Stimulated activated CD4-positive, alpha-beta T cell treated with anti-CD3 and anti-CD28 coated beads, Interleukin-1b, Interleukin-23, amount 100 ng/mL, for 1 hour (primary cell): ENCODE measurements at places on chromosomes 13 and 19.
A peak's percentile ranks its signal among the peaks of the same experiment; 100 is the strongest.

GRCh38 chr19:58551123-58551497 lies 3.8 kb downstream of the CHMP2A start:
- DNase-seq = no peak

- DNase-seq = no peak
Observed at GRCh38 chr13:60617991-60618733, 221.1 kb downstream of the TDRD3 start.

GRCh38 chr13:77009011-77009410 lies 17.1 kb downstream of the CLN5 start:
- DNase-seq = no peak

DNA sequence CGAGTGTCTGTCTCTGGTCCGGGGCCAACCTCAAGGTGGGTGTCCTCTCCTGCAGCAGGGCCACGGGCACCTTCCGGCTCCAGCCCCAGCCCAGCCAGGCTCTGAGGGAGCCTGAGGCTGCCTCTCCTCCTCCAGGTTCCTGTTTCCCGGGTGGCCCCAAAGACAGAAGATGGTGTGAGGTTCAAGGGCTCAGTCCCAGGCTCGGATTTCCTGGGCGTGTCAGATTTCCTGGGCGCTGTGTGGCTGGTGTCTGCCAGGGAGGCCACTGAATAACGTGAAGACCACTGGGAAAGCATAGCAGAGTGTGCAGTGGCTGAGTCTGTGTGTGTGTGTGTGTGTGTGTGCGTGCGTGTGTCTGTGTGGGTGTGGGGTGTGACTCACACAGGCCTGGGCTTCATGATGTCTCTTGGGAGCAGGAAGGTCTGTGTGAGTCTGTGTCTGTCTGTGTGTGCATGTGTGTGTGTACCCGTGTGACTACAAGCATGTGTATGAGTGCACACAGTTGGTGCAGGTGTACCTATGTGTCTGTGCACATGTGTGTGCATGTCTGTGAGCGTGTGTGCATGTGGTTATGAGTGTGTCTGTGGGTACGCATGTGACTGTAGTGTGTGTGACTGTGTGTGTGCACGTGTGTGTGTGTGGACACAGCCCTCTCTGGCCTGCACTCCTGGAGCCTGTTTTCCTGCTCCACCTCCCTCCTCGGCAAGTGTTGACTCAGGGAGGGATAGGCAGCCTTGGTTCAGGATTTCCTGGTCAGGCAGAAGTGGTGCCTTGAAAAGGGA lies 28.3 kb downstream of the CEBPA start:
- DNase-seq = peak; percentile 27

GRCh38 chr13:98508685-98509084 lies 68.2 kb downstream of the STK24 start:
- DNase-seq = no peak

DNA sequence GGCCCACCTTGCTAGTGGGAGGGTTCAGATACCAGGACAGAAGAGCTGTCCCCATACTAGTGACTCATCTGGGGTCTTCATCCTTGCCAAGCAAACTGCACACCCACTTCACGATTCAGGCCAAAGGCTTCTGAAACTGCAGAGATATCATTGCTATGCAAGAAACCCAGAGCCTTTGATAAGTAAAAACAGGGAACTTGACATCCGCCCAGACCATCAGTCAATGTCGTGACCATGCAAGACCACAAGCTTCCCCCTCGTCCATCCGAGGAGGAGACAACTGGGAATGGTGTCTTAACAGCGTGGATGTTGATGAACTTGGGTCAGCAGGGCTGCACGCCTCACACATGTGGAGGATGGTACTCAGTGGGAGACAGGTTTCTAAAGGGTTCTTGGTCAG lies 58.0 kb downstream of the ABCC4 start:
- no peak for DNase-seq

- no peak for DNase-seq
Observed at GRCh38 chr19:45115809-45116615, 23.0 kb downstream of the PPP1R37 start.

- no peak for DNase-seq
Observed at GRCh38 chr19:5964816-5965565, 12.9 kb downstream of the RANBP3 start.

GRCh38 chr13:59494151-59494550 lies 669.6 kb downstream of the DIAPH3 start:
- no peak for DNase-seq

DNA sequence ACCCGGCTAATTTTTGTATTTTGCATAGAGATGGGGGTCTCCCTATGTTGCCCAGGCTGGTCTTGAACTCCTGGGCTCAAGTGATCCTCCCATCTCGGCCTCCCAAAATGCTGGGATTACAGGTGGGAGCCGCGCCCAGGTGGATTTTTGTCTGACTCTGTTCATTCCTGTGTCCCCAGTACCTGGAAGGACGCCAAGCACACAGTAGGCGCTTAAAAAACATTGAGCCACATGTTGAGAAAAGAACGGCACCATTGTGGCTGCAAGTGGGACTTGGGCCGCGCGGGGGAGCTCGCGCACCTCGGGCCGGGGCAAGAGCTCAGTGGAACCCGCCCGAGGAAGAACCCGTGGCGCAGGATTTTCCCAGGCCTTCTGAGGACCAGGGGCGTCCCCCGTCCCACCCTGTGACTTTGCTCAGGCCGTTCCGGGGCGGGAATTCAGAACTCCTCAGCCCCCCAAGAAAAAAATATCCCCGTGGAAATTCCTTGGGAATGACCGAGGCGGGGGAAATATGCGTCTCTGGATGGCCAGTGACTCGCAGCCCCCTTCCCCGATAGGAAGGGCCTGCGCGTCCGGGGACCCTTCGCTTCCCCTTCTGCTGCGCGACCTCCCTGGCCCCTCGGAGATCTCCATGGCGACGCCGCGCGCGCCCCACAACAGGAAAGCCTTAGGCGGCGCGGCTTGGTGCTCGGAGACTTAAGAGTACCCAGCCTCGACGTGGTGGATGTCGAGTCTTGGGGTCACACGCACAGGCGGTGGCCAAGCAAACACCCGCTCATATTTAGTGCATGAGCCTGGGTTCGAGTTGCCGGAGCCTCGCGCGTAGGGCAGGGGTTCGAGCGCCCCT lies 1.4 kb upstream of the ICAM1 start:
- peak; percentile 88 for DNase-seq

DNA sequence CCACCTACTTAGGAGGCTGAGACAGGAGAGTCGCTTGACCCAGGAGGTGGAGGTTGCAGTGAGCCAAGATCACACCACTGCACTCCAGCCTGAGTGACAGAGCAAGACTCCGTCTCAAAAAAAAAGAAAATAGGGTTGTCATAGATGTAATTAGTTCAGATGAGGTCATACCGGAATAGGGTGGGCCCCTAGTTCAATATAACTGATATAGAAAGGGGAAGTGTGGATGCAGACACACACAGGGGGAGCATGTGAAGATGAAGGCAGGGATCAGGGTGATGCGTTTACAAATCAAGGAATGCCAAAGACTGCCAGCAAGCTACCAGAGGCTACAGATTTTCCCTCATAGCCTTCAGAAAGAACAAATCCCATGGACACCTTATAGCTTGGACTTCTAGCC lies 24.3 kb upstream of the EEF1AKMT1 start:
- no peak for DNase-seq

DNA sequence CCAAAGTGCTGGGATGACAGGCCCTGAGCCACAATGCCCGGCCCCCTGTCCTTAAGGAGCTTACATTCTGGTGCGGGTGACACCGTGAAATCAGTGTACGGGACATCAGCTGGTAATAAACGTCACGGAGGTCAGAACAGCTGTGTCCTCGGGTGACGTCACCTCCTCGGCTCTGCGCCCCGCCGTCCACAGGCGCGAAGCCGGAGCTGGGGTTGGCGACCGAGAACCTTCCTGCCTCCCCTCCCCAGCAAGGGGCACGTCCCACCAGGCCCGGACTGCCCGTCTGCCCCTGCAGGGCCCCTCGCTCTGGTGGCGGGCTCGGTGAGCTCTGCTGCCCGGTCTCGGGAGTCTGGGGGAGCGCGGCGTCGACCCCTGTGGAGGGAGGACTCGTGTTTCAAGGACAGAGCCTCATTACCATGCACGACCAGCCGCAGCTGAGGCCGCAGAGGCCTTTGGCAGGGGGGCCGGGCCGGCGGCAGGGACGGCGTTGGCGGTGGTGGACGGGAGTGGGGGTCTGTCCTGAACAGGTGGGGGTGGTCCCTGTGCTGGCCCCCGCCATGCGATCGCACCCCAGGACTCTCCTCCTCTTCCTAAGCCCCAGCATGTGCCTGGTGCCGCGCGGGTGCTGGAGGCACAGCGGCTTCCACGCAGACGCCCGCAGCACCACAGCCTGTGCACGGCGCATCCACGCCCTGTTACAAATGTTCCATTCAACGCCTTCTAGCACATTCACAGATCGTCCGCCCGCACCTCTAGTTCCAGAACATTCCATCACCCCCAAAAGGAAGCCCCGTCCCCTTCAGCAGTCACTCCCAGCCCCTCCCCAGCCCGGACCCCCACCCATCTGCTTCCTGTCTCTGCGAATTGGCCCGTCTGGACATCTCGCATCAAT lies 5.4 kb downstream of the LINGO3 start:
- no peak for DNase-seq

DNA sequence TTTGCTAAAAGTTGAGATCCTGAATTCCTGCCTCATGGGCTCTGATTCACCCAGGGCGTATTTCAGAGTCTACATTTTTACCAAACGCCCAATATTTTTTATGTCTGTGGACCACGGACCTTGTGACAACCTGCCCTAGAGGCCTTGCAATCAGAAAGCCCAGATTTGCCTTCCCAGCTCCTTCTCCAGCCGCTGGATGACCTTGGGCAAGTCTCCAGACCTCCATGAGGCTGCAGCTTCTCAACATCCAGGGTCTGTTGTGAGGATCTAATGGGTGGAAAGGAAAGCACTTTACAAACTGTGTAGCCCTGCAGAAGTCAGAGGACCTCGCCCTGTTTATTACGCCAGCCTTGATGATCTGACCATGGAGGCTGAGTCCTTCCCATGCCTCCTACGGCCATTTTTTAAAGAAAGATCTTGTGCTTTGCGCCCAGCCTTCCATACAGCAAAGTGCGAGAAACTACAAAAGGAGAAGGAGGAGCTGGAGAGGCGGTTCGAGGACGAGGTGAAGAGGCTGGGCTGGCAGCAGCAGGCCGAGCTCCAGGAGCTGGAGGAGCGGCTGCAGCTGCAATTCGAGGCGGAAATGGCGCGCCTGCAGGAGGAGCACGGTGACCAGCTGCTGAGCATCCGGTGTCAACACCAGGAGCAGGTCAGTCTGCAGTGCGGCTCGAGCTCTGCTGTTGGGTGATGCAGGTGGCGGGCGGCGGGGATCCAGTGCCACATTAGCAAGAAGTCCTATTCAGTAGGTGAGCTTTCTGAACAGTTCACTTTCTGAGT lies 115.6 kb downstream of the SLC7A1 start:
- no peak for DNase-seq

DNA sequence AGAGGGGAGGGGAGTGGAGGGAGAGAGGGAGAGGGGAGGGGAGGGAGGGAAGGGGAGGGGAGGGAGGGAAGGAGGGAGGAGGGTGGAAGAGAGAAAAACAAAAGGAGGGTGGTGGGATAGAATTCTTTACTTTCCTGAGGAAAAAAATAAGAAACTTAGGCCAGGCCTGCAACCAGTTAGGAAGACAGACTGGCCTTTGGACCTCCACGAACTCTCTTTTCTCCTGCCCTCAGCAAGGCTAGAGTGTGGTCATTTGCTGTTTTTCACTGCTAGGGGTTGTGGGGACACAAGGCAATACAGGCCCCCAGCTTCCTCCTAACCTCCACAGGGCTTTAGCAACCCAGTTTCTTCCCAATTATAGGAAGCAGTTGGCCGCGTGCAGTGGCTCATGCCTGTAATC lies 4.2 kb downstream of the CCDC8 start:
- DNase-seq = no peak

- DNase-seq = no peak
Observed at GRCh38 chr19:58563034-58563573, 4.7 kb upstream of the UBE2M start.

- DNase-seq = no peak
Observed at GRCh38 chr13:44273991-44274770, 99.4 kb upstream of the SERP2 start.

DNA sequence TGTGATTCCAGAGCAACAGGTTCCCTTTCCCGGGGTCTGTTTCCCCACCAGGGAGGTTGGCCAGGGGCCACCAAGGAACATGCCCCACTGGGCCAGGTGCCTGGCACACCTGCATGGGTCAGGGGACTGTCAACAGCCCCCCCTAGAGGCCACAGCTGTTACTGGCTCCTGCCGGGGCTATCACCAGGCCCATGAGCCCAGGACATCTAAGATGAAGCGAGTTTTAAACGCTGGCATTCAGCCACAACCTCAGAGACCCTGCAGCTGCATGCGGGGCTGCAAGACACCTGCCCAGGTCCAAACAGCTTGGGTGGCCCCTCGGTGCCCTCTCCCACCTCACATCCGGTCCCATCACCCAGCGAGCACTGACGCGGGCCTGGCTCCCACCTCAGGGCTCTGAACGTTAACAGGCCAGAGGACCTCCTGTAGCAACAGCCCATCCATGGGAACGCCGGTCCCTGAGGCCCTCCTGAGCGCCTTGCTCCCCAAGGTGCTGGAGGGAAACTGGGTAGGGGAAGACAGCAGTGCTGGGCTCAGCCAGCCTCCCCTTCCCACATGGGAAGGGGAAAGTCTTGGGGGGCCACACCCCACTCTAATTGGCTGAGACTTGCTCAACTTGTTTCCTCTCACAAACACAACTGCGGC lies 12.0 kb downstream of the KHSRP start:
- DNase-seq = no peak

DNA sequence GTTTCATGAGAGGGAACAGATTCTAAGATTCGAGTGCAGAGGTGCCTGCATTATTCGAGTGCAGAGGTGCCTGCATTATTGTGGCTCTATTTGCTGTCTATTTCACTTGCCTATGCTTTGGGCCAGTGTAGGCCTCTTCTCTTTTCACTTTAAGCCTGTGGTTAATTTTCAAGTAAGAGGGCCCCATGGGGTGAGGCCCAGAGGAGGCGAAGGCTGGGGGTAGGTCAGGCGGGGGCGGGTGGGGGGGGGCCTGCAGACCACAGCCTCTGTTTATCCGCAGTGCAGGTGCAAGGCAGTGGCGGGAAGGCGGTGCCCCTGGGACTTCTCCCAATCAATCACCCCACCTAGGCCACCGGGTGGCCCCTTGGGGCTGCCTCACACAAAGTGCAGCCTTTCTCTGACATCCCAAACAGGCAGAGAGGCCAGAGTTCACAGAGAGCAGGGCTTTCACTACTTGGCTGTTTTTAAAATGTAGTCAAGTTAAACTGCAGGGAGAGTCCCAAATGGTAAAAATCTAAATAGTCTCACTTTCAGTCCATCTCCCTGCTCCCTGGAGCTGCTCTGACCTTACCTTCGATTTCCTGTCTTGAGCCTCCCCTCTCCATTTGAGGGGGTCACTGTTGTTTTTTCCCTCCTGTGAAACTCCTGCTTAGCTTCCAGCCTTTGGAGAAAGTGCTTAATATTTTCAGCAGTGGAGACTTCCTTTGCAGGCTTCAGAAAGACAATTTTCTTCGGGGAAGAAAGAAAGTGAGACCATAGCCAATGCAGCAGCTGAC lies 249.0 kb downstream of the DLEU7 start:
- DNase-seq = no peak

- no peak for DNase-seq
Observed at GRCh38 chr19:32347573-32347972, 2.2 kb downstream of the ZNF507 start.

GRCh38 chr13:90502153-90502552 lies 845.3 kb upstream of the MIR17HG start:
- DNase-seq = no peak
